ENCODE measurements at places on chromosomes 16 and 17.

DNA sequence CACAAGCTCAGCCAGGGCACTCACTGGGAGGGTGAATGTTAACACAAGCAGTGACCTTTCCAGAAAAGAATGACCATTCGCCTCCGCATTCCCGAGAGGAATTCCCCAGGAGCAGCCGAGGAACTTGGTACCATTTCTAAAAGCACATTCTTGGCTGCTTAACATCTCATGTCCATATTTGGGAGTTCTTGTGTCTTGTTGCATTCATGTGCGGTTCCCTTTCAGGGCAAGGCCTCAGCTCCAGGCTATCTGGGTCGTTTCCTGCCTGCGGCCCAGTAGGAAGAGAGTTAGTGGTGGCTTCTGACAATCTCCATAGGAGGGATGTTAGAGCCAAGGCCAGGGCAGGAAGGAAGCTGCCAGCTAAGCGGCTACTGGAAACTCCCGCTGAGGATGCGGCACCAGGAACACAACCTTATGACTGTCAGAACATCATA is 27.8 kb upstream of the MEAK7 start:
- DNase-seq, result peak; percentile 93

DNA sequence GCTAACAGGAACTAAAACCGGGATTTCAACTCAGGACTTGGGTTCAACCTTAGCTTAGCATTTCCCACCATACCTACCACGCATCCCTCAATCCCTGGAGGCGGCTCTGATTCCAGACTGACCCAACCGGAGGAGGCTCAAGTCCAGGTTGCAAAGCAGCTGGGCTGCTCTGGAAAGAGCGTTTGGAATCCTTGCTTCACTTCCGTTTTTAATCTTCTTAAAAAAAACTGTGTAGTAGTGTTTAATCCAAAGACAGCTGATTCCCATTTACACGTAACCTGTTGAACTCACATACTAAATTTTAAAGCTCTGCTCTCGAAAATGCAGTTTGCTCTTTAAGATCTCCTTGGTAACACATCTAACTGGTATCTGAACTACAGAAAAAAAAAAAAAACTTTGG is 50.0 kb downstream of the NXN start:
- no peak for DNase-seq

DNA sequence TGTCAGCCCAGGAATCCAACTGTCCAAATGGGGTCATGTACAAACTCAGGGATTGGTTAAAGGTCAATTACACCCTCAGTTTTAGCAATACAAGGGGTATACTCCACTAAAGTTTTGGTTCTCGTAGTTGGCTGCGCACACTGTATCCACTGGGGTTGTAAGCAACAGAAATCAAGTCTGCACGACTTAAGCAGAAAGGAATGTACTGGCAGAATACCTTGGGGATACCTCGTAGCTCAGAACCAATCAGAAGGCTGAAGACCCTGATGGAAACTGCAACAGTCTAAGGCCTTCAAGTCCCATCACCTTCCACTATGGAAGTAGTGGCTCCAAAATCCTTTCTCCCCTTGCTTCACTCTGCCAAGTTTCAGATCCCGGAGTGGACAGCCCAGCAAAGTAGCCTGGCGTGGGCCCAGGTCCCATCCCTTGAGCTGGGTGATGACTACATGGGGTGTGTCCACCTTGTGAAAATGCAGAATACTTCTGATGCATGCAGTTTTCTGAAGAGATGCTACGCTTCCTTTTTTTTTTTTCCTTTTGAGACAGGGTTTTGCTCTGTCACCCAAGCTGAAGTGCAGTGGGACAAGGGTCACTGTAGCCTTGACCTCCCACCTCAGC is 21.1 kb upstream of the RPH3AL start:
- DNase-seq, result peak; percentile 38

DNA sequence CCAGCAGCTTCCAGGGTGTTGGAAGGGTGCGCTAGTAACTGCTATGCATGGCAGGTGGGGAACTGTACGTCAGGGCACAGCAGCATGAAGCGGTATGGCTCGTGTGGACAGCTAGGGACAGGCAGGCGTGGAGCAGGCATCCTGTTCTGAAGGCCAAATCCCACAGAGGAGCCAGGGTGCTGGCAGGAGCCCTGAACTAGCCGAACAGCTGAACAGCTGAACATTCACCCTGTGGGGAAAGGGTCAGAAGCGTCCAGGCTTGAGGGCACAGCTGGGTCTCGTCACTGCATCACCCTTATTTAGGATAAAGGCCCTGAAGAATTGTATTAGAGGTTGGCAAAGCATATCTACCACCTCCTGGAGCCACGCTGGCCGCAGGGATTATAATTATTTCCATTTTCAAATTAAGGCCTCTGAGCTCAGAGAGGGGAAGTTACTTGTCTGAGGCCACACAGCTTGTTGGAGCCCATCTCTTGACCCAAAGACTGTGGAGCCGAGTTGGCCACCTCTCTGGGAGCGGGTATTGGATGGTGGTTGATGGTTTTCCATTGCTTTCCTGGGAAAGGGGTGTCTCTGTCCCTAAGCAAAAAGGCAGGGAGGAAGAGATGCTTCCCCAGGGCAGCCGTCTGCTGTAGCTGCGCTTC is 3.3 kb upstream of the STH start:
- DNase-seq, result no peak

- DNase-seq, result no peak
Measured at GRCh38 chr17:34769049-34769448, 189.7 kb downstream of the TMEM132E start.

DNA sequence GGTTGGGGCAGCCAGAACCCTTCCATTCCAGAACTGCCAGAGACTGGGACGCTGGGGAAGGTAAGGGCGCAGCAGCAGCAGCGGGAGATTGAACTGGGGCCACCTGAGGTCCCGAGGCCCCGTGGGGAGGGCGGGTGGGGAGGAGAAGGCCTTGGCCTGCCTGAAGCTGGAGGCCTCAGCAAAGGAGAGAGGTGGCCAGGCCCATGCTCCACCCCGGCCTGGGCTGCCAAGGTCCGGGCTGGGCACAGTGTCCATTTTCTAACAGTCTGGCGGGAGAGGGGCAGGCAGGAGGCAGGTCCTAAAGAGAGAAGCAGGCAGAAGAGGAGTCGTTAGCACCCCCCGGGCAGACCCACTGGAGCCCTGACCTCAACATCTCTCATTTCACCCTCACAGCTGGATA is 1.1 kb upstream of the GDPD3 start:
- no peak for DNase-seq

DNA sequence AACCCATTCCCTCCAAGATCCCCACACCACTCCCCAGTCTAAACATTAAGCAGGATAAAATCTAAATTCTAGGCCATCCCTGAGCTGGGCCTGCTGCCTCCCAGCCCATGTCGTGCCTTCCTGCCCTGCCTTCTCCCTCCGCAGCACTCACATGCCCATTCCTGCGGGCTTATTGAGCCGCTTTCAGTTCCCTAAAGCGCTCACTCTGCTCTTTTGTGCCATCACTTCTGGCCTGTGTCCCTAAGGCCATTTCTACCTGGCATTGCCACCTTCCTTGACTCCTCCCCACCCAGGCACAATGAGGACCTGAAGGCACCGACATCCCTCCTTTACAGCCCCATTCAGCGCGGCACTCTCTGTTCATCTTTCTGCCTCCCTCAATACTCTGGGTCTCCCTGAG is 13.0 kb upstream of the RAB5C start:
- no peak for DNase-seq

GRCh38 chr16:73289232-73289631 is 241.3 kb upstream of the ZFHX3 start:
- no peak for DNase-seq

DNA sequence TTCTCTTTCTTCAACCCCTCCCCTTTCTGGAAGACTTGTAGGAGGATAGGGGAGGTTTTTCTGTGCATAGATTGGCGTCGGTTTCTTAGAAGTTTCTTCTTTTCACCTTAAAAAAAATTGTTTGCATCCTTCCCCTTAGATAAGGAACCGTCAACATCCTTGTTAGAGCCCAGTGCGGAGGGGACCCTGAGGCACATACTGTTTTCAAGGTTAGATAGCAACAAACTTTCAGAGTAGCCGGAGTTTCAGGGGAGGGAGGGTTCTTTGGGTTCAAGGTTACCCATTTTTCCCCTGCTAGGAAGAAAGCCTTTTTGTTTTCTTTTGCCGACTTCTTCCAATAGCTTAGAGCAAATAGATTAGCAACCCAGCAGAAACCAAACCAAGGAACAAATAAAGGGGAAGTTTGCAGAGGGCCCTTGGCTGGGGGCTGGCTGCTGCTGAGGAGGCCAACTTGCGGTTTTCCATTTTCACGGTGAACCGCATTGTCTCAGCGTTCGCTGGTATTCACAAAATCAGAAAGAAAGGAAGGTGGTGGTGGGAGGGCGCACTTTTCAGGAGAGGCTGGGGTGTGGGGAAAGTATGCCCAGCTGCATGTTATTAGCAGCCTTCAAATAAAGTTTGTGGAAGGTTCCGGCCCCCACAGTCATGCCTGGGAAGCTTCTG is 28.8 kb downstream of the MSI2 start:
- DNase-seq, result no peak

GRCh38 chr16:14528306-14528705 is 101.8 kb downstream of the PARN start:
- DNase-seq, result peak; percentile 14

DNA sequence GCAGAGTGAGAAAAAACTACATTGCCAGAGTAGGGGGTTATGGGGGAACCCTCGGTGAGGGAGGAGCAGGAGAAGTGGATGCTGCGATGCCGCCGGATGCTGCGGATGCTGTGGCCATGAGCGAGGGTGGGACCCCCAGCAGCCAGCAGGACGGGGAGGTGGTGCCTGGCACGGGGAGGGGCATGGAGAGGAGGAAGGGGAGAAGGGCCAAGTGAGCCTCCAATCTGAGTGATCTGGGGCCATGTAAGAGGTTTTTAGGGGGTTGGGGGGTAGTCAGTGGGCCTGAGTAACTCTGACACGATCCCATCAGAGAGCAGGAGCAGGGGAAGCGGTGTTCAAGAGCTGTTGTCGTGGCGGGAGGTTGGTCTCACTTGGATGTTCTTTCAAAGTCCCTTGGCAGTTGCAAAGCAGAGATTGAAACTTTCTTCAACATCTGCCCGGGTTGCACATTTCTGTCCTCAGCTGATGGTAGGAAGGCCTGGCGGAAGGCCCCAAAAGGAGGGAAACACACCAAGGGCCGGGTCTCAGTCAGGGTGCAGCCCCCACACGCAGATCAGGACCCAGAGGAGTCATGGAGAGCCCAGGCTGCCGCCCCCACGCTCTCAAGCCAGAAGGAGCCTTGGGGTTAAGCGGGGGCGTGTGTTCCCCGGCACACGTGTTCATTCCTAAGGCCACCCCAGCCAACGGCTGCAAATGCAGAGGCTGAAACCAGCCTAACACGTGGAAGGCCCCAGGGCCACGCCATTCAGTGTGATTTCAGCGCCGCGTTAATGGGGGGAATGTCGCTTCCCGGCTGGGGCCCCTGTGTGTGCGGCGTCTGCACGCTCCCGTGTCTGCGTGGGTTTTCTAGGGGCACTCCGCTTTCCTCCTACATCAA is 81.7 kb downstream of the ZDHHC7 start:
- DNase-seq, result peak; percentile 70

DNA sequence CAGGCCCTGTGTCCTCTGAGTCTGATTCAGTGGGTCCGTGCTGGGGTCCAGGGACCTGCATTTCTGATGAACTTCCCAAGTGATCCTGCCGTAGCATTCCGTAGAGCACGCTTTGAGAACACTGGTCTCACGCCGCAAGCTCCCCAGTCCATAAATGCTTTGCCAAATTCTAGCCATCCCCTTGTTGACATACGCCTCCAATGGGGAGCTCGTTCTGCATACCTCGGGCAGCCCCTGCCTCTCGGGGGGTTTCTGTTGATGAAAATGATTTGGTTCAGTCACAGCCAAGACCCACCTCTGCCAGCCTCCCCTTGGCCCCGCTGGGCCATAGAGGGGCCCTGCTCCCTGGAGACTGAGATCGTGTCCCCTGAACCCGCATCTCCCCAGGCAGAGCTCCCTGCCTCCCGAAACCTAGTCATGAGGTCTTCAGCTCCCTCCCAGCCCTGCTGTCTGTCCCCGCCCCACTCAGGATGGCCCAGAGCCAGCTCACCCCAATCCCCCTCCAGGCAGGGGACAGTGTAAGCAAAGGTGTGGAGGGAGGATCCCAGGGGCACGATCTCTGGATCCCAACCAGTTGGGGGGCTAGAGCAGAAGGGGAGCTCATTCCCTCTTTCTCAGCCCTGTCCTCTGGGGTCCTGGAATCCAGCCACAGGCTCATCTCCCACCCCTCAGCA is 16.2 kb upstream of the SPNS2 start:
- DNase-seq, result no peak

- DNase-seq, result peak; percentile 84
Measured at GRCh38 chr17:21129023-21129681, 2.4 kb downstream of the DHRS7B start.

- peak; percentile 83 for DNase-seq
Measured at GRCh38 chr17:28908640-28909167, 5.8 kb upstream of the DHRS13 start.

GRCh38 chr17:358491-359151 is 6.0 kb upstream of the RPH3AL start:
- DNase-seq, result no peak

GRCh38 chr17:82548681-82549303 is 29.3 kb downstream of the FOXK2 start:
- no peak for DNase-seq

DNA sequence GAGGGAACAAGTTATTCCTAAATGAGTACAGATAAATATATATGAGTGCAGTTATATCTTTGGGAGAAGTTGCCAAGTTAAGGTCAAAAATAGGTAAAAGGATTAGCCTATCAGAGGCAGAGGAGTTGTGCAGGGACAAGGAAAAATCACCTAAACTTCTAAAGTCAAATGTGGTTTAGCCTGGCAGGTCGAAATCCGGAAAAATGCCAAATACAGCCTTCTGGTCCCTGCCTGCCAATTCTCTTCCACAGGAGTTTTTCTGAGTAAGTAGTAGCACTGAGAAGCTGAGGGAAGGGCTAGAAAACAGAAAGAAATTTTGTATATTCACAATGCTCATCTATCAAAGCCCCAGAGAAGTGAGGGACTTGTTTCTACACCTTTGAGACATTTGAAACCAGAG is 17.6 kb upstream of the CES5A start:
- no peak for DNase-seq

DNA sequence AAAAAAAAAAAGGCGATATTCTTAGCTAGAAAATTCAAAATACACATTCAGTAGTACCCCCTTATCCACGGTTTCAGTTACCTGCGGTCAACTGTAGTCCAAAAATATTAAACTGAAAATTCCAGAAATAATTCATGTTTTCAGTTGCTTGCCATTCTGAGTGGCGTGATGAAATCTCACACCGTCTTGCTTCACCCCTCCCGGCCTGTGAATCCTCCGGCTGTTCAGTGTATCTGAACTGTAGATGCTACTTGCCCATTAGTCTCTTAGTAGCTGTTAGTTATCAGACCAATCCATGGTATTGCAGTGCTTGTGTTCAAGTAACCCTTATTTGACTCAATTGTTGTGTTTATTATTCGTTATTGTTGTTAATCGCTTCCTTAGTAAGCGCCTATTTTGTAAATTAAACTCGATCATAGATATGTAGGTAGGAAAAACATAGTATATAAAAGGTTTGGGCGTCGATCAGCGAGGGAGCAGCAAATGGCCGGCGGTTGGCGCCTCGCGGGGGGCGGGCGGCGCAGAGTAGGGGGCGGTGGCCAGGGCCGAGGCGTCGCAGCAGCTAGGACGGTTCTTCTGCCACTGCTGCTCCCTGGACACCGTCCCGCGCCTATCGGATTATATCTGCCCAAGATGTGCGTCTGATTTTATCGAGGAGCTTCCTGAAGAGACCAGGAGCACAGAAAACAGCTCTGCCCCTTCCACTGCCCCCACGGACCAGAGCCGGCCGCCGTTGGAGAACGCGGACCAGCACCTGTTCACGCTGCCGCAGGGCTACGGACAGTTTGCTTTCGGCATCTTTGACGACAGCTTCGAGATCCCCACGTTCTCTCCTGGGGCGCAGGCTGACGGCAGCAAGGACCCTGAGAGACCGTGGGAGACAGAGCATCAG is 39.8 kb upstream of the AKAP1 start:
- DNase-seq, result peak; percentile 5

Measured in GM23248 (cell line).